ENCODE measurements at places on chromosomes 12 and 14. TPM values are rescaled to one million over a fixed set of nuclear protein-coding genes. Genes with fewer than 3 reads are reported as not detected.

TPH2 gene
- total RNA-seq = not detected

SIVA1 gene
- 210 TPM for total RNA-seq

KLRD1 gene
- total RNA-seq = not detected

DIO2 gene
- total RNA-seq = 6.5 TPM

PPP1R36 gene
- total RNA-seq = 0.14 TPM

VRTN gene
- not detected for total RNA-seq

GLIPR1 gene
- total RNA-seq = 29.3 TPM

KSR2 gene
- 0.53 TPM for total RNA-seq

CELA1 gene
- total RNA-seq = not detected

TSHR gene
- not detected for total RNA-seq

DLK1 gene
- 0.38 TPM for total RNA-seq

CHD8 gene
- total RNA-seq = 39.7 TPM

LIN7A gene
- 0.33 TPM for total RNA-seq

GON7 gene
- 13.4 TPM for total RNA-seq

NT5DC3 gene
- total RNA-seq = 6.8 TPM

OAS1 gene
- total RNA-seq = 56.9 TPM

MYO1A gene
- total RNA-seq = 0.24 TPM

PDE3A gene
- total RNA-seq = 4.3 TPM

KRT8 gene
- 2,966 TPM for total RNA-seq

ADAM20 gene
- not detected for total RNA-seq

CCDC196 gene
- total RNA-seq = not detected

PRIMA1 gene
- 0.39 TPM for total RNA-seq

KCNH5 gene
- not detected for total RNA-seq

Measured in A549 treated with CORT108297 at 1 μM for 4 hours (cell line).